ENCODE measurements at places on chromosomes 6 and 20. TPM values are rescaled to one million over a fixed set of nuclear protein-coding genes. Genes with fewer than 3 reads are reported as not detected.

The POLR1C gene
- 23.0 TPM for total RNA-seq

The PPP1R3D gene
- total RNA-seq = 10.0 TPM

The LTA gene
- 1.8 TPM for total RNA-seq

The KIF25 gene
- total RNA-seq = not detected

The ADGRF1 gene
- total RNA-seq = 8.5 TPM

The PLCB4 gene
- 6.7 TPM for total RNA-seq

The TRIM10 gene
- total RNA-seq = 0.07 TPM

The HNF4A gene
- total RNA-seq = 0.74 TPM

The GNAS-AS1 gene
- 0.54 TPM for total RNA-seq

The NKAPL gene
- 1.3 TPM for total RNA-seq

Data from upper lobe of left lung (tissue), 6 donors.